ENCODE measurements at places on chromosomes 16 and 17. TPM values are rescaled to one million over a fixed set of nuclear protein-coding genes. Genes with fewer than 3 reads are reported as not detected.

LDHD gene
- 52.5 TPM for total RNA-seq

ATP1B2 gene
- 0.28 TPM for total RNA-seq

TBC1D26 gene
- total RNA-seq = not detected

- no peak for DNase-seq
Observed at GRCh38 chr16:77197747-77198146, 1.5 kb upstream of the SYCE1L start.

RAMP2 gene
- 53.6 TPM for total RNA-seq

GRCh38 chr17:74918906-74919305 is 4.1 kb downstream of the USH1G start:
- no peak for DNase-seq

DNA sequence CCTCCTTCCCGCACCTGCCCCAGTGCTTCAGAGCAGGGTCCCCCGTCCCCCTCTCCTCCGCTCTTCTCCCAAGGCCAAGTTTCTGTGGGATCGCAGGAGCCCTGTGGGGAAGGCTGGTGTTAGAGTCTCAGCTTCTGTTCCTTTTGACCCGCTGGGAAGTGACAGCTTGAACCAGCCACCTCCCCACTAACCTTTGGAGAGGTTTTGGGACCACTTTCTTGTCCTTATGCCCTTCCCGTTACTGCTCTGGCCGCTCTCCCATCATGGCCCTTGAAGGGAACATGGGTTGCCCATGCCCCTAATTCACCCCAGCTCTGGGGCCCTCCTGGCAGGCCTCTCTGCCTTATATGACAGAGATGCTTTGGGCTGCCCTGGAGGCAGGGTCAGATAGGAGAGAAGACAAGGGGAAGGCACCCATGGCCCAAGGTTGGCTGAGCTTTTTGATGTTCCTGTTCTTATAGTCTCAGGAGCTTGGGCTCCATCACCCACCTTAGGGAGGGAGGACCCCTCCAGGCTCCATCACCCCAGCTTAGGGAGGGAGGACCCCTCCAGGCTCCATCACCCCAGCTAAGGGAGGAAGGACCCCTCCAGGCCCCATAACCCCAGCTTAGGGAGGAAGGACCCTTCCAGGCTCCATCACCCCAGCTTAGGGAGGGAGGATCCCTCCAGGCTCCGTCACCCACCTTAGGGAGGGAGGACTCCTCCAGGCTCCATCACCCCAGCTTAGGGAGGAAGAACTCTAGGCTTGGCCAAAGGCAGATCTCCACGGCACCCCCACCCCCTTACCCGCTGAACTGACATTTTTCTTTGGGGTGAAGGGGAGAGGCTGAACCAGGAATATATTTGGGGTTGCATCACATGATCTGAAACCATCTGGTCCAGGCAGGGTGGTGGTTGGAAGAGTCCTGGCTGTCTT is 45.0 kb downstream of the NT5M start:
- no peak for DNase-seq

- DNase-seq = no peak
Observed at GRCh38 chr17:32646941-32647340, 160.1 kb downstream of the CDK5R1 start.

DNA sequence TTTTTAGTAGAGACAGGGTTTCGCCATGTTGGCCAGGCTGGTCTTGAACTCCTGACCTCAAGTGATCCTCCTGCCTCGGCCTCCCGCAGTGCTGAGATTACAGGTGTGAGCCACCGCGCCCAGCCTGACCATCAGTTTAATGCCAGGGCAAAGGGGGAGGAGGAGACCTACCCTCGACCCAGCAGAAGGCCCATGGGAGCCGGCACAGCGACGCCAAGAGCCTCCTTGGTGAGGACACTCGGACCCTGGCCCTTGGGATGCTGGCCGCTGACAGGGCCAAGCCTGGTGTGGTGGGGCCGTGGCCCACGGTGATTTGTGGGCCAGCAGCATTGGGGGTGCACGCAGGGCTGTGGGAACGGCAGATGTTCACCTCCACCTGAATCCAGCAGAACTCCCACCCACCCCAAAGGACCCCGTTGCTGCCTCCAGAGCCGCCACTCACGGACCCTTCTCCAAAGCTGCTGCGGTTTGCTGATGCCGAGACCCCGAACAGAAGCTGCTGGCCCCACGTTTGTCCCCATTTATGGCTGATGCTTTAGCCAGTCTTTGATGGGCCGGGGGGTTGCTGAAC is 20.0 kb downstream of the UTS2R start:
- no peak for DNase-seq

TM4SF5 gene
- total RNA-seq = not detected

- no peak for DNase-seq
Observed at GRCh38 chr16:53601961-53602360, 99.0 kb upstream of the AKTIP start.

CIITA gene
- total RNA-seq = 8.7 TPM

KRTAP9-4 gene
- not detected for total RNA-seq

DNA sequence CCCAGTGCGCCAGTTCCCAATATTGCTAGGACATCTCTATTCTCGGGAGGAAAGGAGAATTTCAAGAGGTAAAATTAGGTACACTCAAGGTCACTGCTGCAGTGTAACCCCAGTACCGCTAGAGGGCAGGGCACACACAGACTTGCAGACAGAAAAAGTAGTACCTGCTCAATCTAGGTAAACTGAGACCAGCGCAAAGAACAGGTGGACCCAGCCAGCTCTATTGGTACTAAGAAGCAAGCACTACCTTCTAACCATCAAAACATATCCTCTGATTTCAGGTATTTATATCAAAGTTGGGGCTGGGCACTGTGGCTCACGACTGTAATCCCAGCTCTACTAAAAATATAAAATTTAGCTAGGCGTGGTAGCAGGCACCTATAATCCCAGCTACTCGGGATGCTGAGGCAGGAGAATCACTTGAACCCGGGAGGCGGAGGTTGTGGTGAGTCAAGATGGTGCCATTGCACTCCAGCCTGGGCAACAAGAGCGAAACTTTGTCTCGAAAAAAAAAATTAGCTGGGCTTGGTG is 3.6 kb upstream of the WDR81 start:
- peak; percentile 65 for DNase-seq

CYB561 gene
- 19.9 TPM for total RNA-seq

DNA sequence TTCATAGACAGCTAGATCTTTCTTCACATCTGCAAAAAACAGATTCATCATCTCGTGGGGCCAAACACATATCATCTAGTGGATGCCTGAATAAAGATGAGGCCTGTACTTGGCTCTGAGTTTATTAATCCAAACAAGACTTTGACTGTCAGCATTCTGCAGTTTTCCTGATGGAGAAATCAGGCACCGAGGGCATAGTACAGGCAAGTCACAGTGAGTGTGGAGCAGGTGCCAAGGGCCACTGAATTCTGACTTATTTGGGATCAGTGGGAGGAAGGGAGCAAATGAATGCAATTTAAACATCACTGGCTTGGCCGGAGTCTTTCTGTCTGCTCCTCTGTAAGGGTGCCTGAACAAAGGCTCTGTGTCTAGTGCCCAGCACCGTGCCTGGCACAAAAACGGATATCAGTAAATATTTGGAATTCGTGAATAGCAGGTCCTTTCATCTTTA is 975 bp downstream of the CFAP20 start:
- DNase-seq = no peak

BAHCC1 gene
- 20.8 TPM for total RNA-seq

PRSS27 gene
- 0.96 TPM for total RNA-seq

- no peak for DNase-seq
Observed at GRCh38 chr17:58324409-58325288, 3.9 kb downstream of the TSPOAP1 start.

GRCh38 chr16:82138478-82139285 is 31.3 kb downstream of the MPHOSPH6 start:
- no peak for DNase-seq

GRCh38 chr16:57694725-57695679 is at the start of gene DRC7:
Gene DRC7, plus strand, starts transcription at chr16:57694806. Its CDS starts 3,144 bp downstream, at chr16:57697950.
- DNase-seq = no peak

GRCh38 chr17:64679710-64680216 is 17.7 kb upstream of the SMURF2 start:
- no peak for DNase-seq

DNA sequence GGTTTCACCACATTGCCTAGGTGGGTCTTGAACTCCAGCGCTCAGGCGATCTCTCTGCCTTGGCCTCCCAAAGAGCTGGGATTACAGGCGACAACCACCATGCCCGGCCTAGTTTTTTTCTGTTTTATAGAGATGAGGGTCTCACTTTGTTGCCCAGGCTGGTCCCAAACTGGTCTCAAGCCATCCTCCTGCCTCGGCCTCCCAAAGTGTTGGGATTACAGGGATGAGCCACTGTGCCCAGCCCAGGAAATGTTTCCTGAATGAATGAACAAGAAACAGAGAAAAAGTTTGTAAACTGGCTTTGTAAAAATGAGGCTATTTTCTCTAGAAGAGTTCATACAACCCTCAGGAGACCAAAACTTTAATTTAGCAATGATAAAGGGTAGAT is 68.0 kb downstream of the WWP2 start:
- no peak for DNase-seq

DNAH9 gene
- 4.0 TPM for total RNA-seq

DNA sequence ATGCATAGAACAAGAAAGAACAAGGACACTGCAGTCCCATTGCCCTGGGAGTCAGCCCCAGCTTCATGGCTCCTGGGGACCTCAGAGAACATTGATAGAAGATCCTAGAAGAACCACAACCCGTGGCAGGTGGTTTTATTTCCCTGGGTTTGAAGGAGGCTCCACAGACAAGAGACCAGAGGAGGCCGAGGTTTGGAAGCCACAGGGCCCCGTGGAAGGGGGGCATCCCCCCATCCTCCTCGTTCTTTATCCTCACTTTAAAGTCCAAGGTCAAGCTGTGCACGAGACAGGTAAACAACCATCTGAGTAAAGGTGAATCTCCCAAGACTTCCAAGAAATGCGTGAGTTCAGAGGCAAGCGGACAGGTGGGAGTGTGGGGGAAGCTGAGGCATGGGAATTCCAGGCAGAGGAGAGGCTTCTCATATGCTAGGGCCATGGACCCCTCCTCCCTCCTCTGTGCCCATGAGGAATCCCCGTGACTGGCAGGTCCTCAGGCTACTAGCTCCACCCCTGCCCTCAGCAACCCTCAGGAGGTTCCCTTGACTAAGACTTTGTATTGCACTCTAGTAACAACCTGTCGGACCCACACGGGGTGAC is 849 bp upstream of the SULT1A1 start:
- DNase-seq = no peak

GRCh38 chr17:45307290-45308015 is 9.4 kb downstream of the MAP3K14 start:
- DNase-seq = no peak

- DNase-seq = no peak
Observed at GRCh38 chr17:20033415-20033814, 24.3 kb downstream of the SPECC1 start.

GRCh38 chr16:64144617-64145016 is 977.2 kb downstream of the CDH11 start:
- no peak for DNase-seq

GRCh38 chr16:51267681-51268080 is 116.6 kb upstream of the SALL1 start:
- no peak for DNase-seq

DNA sequence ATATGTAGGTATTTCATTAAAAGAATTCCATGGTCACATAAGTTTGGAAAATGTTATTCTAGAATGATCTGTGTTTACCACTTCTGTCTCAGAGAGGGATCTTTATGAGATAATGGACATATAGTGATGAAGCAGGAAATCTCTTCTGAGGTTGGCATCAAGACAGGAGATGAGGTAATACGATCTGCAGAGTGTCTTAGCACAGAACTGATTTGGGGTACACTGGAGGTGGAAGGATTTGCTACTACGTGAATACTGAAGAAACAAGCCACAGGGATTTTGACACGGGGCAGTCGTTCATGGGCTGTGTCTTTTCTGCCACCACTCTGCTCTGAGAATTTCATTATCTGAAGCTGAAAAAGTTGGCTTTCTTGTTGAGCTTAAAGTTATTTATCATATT is 5.5 kb downstream of the CBFB start:
- DNase-seq = no peak

DNA sequence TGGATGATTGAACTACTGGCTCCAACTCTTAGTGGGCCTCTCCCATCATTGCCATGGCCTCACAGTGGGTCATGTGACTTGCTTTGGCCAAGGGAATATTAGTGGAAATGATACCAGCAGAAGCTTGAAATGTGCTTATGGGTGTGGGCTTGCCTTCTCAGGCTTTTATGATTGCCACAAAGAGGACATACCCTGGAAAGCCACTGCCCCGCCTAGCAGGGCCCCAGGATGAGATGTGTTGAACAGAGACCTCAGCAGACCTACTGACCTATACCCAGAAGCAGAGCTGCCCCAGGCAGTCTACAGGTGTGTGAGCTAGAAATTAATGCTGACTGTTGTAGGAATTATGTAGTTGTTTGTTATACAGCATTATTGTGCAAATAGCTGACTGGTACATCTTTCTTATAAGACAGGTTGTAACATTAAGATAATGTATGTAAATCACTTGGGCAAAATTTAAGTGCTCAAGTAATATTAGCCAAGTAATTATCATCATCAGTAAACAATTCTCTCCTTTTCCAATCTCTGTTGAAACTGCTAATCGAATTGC is 67.8 kb upstream of the CDH5 start:
- DNase-seq = no peak

DNA sequence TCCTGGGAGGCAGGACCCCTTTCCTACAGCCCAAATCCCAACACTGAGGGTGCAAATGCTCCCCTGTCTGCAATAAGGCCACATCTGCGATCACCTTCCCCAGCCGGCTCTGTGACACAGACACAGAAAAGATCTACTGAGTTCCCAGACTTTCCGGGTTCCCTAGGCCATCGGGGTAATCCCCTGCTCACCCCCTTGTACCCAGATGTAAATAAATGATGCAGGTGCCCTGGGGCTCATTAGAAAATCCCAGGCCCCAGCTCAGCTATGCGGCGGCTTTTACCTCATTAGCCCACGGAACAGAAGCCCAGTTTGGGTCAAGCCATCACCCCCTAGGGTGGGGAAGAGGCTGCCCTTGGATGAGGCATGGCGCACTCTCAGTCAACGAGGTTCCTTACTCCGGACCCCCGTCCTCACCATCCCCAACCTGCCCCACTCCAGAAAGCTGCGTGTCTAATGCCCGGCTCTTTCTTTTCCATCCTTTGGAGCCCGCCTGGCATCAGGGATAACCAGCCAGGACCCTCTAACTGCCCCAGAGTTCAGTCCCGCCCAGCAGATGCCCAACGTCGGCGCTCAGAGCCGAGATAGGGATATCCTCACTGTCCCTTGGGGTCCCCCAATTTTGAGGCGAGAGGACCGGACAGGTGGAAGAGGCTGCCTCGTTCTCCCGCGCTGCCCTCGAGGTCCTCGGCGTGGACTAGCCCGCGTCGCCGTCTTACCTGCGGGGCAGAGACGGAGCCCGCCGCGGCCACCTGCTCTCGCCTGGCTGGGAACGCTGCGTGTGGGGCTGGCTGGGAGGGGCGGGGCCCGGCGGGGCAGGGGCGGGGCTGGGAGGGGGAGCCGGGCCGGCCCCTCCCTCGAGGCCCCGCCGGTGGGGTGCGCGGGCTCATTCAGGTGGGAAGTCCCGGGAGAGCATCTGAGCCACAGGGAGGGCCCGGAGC is at the start of gene ZNF385C:
TSS of gene ZNF385C (minus strand) at position 783 of the 941 bp plus-strand sequence. CDS start 35,417 bp downstream, outside the sequence.
- DNase-seq = no peak

DNAH3 gene
- not detected for total RNA-seq

ACSM2A gene
- total RNA-seq = not detected

DNA sequence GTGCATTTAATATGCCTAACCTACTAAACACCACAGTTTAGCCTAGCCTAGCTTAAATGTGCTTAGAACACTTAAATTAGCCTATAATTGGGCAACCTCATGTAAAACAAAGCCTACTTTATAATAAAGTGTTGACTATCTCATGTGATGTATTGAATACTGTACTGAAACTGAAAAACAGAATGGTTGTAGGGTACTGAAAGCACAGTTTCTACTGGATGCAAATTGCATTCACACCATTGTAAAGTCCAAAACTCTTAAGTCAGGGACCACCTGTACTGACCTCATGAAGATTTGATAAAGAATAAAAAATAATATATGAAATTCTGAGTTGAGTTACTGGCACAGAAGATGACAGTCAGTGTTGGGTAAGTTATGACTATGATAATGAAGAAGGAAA is 625.4 kb upstream of the SOX9 start:
- DNase-seq = no peak
